SHP77 treated with DMSO at 0.1 percent for 48 hours (cell line): ENCODE measurements at places on chromosomes 1 and 21.

DNA sequence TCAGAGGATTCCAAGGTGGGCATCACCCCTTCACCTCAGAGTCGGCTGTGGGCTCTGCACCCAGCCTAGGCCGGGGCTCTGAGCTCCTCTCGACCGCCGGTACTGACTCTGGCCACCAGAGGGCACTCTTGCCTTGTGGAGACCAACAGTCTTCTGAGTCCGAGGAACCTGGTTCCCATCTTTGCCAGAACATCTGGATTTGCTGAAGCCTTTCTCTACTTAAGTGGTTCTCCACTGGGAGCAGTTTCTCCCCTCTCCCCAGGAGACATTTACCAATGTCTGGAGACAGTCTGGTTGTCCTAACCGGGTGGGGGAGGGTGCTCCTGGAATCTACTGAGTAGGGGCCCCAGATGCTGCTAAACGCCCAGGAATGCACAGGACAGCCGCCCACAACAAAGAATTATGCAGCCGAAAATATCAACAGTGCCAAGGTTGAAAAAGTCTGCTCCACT, 9.4 kb downstream of the ETV3L start:
- peak; percentile 42 for DNase-seq

GRCh38 chr1:48093696-48094528, 96.7 kb upstream of the TRABD2B start:
- DNase-seq = peak; percentile 47

DNA sequence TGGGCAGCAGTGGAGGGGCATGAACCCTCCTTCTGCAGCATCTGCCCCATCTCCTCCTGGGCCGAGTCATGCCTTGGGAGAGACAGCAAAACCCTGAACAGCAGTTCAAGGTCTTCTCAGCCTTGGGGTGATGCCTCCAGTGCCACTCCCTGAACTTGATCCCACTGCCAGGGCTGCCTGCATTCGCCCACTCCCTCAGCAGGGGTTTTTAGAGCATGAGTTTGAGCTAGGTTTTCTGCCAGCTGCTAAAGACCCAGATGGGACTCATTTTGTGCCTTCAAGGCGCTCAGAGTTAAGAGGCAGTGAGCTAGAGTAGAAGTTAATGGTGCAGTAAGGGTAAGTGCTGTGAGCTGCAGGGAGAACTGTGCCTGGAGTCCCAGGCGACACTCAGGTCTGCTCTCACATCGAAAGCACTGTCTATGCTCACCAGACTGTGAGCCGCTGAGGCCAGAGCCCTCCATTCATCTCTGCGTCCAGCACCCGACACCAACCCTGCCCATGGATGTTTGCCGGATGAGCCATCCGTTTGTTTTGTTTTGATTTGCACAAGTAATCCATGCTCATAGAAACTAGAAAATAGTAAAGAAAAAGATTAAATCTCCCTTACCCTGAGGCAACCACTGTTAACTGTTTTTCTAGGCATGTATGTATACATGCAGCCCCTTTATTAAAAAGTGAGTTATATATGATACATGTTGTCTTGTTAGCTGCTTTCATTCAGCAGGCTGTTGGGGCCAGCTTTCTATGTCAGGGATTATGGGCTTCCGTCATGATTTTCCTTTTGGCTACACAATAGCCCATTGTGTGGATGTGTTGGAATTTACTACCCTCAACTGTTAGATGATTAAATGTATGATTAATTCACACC, 67.8 kb downstream of the VPS26C start:
- DNase-seq = no peak

- no peak for DNase-seq
Observed at GRCh38 chr21:36489776-36490165, 9.8 kb upstream of the CLDN14 start.

DNA sequence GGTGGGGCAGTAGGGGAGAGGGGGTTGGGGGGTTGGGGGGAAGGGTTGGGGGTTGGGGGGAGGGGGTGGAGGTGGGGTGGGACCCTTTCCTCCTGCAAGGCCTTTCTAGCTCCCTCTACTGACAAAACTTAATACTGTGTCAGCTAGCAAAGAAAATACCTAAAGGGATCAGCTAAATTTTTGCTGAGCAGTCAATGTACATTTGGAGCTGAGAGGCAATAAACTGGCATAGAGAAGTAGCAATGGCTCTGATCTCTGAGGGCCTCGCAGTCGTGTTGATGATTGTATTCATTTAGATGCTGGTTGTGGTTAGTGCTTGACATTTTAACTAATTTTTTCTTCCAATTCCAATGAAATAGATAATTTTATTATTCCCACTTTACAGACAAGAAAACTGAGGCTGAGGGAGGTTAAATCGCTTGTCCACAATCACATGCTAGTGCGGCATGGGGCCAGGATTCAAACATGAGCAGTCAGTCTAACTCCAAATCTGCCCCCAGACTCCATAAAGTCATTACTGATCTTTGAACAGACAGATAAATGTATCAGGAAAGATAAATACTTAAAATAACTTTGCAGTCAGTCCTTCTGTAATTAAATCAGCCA, 357.1 kb downstream of the DISC1 start:
- DNase-seq = peak; percentile 1

- no peak for DNase-seq
Observed at GRCh38 chr1:31814041-31814511, 1.7 kb downstream of the SPOCD1 start.

DNA sequence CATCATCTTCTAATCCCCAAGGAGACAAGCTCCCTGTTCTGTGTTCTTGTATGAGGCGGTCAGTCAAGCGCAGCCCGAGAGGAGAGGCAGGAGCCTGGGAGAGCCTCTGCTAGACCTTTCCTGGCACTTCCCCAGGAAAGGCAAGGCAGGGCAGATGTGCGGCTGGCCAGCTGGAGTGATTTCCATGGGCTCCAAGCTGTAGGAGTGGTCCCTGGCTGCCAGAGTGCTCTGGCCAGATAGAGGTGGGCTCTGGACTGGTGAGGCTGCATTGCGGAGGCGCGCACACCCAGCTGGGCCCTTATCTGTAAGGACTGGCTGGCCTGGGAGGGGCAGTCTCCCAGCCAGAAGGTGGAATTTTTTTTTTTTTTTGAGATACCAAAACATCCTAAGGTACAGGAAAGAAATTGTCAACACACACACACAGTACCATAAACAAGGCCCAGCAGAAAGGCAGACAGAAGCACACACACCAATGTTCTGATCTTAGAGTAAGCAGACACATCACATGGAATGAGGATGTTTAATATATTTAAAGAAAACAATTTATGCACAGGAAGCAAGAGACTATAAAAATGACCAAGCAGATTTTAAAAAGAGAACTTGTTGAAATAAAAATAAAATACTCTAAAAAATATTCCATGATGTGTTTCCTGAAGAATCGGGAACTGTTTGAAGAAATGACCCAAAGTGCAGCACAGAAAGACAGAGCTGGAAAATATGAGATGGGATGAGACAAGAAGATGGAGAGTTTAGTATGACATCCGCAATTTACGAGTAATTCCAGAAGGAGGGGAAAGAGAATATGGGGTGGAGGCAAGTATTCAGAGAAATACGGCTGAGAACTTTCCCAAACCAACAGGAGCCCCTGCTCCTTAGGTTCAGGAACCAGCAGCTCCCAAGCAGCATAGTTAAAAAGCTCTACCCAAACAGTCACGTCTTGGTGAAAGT, 13.4 kb downstream of the IBA57 start:
- DNase-seq = no peak

DNA sequence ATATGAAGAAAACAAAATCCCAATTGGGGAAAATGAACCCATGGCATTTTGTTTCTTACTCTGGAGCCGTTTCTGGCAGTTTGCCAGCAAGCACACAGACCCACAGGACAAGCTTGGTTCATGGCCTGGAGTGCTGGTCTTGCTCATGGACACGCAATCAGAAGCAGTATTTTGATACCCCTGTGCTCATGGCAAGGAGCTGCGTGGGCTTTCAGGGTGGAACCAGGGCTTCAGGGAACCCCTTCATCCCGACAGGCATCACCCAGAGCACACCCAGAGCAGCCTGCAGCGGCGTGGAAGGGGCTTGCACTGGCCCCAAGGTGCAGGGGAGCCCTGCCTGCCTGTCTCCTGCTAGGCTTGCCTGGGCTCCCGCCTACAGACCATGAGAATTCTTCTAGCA, 45.4 kb upstream of the PCBP3 start:
- no peak for DNase-seq

- DNase-seq = no peak
Observed at GRCh38 chr1:92748138-92748537, 36.8 kb downstream of the EVI5 start.

- no peak for DNase-seq
Observed at GRCh38 chr1:227943381-227944089, 4.2 kb downstream of the WNT9A start.

DNA sequence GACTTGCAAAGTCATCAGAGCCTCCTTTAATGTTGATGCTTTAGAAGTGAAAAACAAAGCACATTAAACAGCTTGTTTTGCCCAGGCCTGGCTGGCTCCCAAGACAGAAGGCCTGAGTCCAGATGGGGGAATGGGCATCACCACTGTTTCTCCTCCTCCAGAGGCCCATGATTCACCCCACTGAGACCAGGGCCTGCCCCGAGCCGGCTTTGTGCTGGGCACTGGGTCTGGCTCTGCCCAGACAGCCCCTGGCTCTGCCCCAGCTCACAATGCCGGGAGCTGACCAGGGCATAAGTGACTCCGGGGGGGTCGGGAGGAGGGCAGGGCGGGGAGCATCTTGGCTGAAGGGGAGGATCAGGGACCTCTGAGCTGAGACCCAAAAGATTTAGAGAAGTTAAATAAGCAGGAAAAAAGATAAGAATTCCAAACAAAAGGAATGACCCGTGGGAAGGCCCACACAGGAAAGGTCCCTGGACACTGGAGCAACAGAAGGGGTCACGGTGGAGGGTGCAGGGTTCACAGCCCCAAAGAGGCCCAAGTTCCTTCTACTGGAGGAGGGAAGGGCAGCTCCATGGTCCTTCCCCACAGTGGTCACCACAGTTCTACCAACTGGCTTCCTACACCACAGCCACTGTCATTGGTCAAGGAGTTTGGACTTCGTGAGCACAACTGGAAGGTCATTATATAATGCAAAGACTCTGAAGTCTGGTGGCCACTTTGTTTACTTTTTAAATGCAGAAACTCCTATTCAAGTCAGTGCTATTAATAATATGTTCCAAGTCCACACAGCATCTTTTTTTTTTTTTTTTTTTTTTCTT, 5.5 kb downstream of the C2CD2 start:
- no peak for DNase-seq

- DNase-seq = no peak
Observed at GRCh38 chr1:38029685-38030511, 16.7 kb downstream of the POU3F1 start.

- DNase-seq = no peak
Observed at GRCh38 chr1:62492521-62492920, 55.7 kb downstream of the USP1 start.

GRCh38 chr1:154759196-154759595, 110.9 kb downstream of the KCNN3 start:
- no peak for DNase-seq

GRCh38 chr1:108502624-108503023, 52.5 kb downstream of the NBPF6 start:
- no peak for DNase-seq

DNA sequence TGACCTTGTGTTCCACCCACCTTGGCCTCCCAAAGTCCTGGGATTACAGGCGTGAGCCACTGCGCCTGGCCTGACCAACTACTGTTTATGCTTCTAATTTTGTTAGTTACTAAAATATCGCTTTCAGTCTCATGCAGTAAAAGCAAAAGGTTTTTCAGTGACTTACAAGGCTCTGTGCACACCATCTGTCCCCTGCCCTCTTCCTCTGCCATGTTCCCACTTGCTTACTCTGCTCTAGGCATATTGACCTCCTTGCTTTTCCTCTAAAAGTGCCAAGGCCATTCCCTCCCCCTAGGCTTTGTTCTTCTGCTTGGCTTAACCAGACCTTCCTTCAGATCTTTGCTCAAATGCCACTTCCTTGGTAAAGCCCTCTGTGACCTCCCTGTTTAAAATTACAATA, 276.9 kb downstream of the KIF26B start:
- DNase-seq = no peak
